ENCODE measurements at places on chromosomes 3 and 15.

DNA sequence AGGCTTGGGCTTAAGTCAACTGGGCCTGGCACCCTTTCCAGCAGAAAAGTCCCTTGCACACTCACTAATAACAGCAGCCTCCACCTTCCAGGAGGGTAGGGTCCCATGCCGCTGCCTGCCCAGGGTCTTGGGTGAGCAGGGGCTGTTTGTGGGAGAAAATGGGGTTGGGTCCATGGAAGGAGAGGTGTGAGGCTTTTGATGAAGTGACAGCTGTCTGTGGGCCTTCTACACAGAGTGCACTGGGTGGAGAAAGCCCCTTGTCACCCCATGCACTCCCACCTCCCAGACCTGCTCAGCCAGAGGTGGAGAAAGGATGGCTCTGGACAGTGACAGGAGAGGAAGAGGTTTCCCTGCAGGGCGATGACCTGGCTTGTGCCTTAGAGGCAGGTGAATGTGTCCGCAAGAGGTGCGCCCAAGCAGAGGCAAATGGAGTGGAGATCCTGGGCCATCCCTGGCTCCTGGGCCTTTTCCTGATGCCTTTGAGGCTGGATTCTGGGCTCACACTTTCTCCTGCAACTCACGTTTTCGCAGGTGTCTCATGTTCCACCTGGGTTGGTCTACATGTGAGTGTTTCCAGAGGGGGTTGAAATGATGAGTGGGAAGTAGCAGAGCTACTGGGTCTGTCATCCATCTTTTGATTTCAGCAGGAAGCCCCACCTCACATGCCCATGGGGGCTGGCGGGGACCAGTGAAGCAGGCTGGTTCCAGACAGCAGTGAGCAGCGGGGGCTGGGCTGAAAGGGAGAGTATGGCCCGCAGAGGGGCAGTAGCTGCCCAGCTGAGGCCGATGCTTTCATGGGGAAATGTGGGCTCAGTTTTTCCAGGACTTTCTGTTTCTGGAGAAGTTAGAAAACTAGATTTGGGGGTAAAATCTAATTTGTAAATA lies 85.2 kb upstream of the PRR23E start:
- DNase-seq, result no peak

DNA sequence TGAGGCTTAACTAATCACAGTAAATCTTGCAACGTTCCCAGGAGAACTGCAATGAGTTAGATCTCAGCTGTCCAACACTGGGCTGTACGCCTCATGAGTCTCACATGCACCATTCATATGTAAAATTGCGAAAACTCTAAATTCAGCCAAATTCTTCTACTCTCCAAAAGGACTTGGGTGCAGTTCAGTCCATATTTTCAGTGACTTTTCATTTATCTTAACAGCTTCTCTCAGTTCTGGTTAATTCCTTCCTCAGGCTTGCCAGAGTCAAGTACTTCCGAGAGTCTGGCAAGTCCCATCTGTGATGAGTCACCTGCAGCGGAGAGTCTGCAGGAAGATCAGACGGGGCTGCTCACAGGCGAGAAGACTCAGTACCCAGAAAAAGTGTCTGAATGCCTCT lies 11.5 kb downstream of the CCDC80 start:
- DNase-seq, result no peak

DNA sequence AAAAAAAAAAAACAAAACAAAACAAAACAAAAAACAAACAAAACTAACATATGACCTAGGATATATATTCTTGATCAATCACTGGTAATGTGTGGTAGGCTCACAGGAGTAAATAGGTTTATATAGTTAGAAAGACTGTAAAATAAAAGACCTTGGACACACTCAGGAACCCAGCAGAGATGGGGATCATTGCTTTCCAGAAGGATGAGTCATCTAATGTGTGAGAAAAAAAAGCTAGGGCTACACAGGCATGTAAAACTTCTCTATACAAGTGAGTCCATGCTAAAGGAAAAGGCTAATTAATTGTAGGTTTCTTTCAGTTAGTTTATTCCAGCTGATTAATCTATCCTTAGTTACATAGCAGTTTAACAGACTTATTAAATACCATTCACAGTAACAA lies 710.3 kb upstream of the ARPP21 start:
- DNase-seq, result no peak

- no peak for DNase-seq
These were observed 22.0 kb upstream of the RBSN start for GRCh38 chr3:15120986-15121385.

DNA sequence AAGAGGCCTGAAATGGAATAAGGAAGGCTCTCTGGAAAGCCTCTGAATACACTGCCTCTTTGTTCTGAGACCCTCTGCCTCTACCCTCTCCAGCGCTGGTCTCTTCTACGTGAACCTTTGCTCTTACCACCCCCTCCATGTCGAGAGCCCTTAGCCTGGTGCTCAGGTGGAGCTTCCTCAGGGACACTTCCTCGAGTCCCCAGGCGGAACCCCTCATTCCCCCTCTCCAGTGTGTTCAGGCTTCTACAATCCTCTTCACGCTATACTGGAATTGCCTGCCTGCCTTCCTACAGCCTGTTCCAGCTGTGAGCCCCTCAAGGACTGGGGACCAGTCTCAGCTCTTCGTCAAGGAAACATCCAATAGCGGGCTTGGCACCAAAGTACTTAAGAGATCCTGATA lies 7.4 kb downstream of the STIMATE start:
- DNase-seq, result no peak

DNA sequence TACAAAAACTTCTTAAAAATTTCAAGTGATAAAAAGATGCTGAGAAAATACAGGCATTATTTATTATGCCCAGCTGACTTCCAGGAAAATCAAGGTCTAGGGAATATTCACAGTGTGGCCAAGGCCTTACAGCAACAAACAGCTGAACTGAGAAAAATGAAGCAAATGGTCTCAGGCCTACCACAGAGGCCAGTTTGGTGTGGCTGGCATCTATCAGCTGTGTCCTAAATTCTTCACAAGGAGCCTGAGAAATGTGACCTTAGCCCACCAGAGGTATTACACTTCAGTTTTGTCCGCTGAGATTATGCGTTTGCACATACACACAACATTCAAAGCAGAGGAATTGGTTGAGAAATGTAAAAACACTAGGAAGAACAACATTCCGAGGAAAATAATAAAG lies 77.4 kb downstream of the ANP32A start:
- DNase-seq, result no peak

DNA sequence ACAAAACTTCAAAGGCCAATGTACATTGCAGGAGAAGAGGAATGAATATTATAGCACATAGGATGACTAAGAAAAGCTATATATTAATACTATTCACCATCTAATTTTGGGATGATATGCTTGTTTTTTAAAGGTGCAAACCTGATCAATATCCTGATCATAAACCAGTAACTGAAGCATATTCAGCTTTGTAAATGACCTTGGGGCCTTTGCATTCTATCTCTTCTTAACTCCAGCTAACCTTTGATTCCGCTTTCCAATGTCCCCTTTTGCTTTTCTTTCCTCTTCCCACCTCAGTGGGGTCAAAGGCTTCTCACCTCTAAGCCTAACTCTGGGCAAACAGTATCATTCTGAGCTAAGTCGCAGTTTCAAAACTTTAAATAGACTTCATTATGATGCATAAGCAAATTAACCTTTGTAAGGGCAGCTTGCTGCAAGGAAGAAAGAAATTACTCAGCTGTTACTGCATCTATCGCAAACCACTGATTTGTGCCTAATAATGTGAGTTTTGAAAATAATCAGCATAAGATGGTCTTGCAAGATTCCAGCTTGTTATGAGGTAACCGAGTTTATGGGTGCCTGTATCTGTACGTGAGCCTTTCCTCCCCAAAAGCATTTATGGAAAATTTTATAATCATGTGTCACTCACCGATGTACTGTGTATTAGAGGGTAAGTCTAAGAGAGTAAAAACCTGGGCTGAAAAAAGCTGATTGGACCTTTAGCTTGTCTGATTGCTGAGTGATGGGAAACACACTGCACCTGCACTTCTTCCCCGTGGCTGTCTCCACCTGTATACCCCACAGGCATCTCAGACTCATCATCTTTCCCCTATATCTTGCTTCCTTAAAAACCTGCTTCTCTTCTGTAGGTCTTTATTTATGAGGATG lies 116.8 kb downstream of the TPRG1 start:
- DNase-seq, result no peak

Measured in NCI-H526 treated with DMSO at 0.1 percent for 48 hours (cell line).